ENCODE measurements at places on chromosomes 13 and 19.

- DNase-seq = no peak
Observed at GRCh38 chr19:5108123-5108596, 139.2 kb downstream of the KDM4B start.

DNA sequence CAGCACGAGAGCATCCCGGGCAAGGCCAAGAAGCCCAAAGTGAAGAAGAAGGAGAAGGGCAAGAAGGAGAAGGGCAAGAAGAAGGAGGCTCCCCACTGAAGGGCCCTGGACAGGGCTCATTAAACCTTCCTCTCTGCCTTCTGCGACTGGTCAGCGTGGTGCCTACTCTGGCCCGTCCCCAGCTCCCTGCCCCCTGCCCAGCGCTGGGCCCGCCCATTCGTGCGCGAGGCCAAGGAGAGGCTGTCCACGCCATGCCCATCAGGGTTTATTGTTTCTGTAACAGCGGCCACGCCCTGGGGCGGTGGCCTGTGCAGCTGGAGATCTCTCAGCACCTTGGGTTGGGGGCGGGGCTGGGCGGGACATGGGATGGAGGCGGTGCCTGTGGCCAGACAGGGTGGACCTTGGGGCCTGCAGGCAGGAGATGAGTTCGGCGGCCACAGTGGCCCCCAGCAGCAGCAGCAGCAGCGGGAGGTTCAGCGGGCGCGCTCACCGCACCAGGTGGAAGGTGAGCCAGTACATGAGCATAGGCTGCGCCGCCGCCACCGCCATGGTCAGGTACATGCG lies 897 bp downstream of the C19orf33 start:
- DNase-seq = peak; percentile 96

- DNase-seq = peak; percentile 47
Observed at GRCh38 chr19:35041548-35042055, at the start of gene HPN. HPN (plus strand) TSS chr19:35041721; CDS start chr19:35042507, 786 bp downstream.

DNA sequence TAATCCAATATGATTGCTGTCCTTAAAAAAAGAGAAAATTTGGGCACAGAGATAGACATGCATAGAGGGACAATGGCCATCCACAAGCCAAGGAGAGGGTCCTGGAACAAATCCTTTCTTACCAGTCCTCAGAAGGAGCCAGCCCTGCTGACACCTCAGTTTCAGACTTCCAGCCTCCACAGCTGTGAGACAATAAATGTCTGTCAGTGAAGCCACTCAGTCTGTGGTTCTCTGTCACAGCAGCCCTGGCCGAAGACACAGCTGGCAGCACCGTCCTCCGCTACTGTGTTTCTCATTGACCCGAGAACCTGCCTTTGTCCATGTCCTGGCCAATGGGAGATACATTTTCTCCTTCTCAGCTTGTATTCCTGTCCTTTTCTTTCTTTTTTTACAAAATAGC lies 207.9 kb downstream of the TM9SF2 start:
- no peak for DNase-seq

DNA sequence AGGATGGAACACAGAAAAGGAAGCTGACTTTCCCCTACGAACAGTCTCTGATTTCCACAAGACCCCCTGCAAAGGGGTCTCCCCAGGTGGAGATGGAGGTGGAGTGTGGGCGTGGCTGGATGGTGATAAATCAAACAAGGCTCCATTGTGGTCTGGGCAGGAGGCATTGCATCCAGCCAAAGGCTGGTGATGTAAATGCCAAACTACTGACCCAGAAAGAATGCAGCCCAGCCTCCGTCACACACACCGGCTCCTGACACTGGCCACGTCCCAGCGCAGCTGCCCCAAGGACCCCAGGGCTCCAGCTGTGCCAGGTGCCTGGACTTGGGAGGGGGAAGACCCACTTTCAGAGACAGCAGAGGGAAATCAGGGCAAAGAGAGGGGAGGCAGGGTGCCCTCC lies 6.3 kb downstream of the SLC7A1 start:
- no peak for DNase-seq

GRCh38 chr19:39497996-39498797 lies 550 bp upstream of the DLL3 start:
- no peak for DNase-seq

- peak; percentile 89 for DNase-seq
Observed at GRCh38 chr19:48965806-48966540, 864 bp downstream of the FTL start.

GRCh38 chr13:101942038-101942437 lies 459.8 kb downstream of the FGF14 start:
- DNase-seq = no peak

DNA sequence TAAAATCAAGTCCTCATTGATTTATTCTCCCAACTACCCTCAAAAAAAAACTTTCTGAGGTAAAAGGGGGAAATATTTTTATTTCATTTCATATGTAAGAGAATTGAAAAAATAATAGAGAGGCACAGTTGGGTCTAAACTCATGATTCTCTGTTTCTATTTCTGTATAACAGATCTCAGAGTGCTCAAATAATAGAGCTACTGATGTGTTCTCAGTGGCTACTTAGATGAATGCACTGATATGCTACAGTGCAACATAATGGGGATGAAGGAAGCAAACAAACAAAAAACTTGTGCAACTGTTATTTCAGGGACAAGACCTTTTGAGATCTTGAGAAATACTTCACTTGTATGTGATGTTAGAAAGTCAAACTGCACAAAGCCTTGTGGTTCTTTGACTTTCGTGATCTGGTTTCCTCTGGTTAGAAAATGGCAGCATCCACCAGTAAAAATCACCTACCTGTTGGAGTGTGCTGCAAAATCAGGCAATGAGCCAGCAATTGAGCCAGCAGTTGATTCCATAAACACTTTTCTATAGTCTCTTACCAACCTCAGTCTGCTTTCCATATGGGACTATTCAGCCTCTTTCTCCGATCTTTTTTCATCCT lies 9.7 kb upstream of the DACH1 start:
- no peak for DNase-seq
